Ecto neural progenitor cell (in vitro differentiated cells): ENCODE measurements at places on chromosomes 13 and 19.
A peak's percentile ranks its signal among the peaks of the same experiment; 100 is the strongest.

DNA sequence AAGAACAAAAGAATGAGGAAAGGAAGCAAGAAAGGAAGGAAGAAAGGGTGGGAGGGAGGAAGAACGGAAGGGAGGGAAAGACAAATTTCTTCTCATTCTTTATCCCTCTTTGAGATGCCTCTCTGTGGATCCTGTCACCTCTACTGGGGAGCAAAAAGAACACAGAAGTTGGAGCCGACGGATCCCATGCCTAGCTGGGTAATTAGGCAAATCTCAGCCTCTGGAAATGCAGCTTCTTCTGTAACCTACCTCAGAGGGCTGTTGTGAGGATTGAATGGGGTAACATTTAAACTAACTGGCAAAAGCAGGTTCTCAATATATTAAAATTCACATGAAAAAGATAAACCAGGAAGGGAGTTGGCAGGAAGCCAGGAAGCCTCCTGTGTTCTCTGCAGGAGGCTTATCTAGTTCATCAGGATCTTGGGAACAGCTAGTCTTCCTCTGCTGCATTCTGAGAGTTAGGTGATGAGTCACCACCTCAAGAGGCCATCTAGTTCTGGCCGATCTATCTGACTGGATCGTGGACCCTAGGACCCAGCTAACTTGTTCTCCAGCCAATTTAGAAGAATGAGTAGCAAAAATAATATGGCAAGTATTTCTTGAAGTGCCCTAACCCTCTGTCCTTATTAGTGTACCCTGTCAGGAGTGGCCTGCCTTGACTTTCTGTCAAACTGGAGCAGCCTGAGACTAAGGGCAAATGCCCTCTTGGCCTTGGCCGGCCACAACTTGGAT is 15.2 kb upstream of the CPB2 start:
- no peak for DNase-seq

DNA sequence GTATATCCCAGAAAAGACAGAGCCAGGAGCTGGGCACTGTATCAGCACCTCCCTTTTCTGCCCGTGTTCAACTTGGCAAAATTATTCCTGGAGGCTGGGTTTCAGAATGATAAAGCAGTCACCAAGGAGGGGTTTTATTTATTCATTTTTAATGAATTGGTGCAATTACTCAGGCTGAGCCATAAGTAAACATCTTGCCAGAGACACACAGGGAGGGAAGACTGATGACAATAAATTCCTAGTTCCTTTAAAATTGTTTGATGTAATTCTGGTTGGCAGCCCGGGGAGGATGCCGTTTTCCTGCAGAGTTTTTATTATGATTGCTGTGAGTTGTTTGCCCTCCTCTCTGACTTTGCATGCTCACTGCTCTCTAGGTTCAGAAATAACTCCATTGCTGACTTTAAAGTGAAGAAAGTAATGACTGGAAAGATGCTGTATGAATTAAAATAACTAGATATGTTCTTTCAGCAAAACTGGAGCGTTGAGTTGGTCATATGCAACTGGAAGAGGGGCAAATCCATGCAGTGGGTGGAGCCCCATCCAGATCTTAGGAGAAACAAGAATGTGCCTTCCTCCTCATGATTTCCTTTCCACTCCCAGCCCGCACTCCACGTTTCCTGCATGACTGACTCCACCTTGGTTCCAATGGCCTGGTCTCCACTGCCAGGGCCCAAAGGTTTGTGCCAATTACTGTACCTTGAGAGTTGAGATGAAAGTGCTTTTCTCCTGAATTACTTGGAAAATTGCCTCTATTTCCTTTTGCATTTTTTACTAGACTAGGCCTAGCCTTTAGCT is 182.1 kb downstream of the RFC3 start:
- no peak for DNase-seq

GRCh38 chr13:20998649-20999415 is 62.6 kb downstream of the LATS2 start:
- DNase-seq: no peak

DNA sequence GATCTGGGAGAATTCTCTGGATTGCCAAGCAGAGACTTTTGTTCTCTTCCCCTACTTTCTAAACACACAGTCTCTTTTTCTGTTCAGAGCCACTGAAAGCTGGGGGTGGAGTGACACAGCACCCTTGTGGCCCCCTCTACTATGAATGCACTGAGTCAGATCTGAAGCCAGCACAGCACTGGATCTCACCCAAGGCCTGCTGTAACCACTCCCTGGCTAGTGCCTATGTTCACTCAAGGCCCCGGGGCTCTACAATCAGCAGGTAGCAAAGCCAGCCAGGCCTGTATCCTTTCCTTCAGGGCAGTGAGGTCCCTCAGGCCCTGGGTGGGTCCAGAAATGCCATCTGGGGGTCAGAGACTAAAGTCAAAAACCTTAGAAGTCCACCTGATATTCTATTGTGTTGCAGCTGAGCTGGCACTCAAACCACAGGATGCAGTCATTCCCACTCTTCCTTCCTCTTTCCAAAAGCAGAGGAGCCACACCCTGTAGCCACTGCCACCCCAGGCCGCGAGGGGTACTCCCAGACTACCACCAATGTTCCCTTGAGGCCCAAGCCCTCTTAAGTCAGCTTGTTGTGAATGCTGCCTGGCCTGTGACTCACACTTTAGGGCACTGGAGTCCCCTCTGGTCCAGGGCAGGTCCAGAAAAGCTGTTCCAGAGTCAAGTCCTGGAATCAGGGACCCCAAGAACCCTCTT is 110.1 kb upstream of the RXFP2 start:
- DNase-seq: no peak

- DNase-seq: no peak
These were observed 22.2 kb downstream of the EFNB2 start for GRCh38 chr13:106513025-106513983.

GRCh38 chr13:43301346-43301969 is 278.1 kb downstream of the DNAJC15 start:
- DNase-seq: no peak

DNA sequence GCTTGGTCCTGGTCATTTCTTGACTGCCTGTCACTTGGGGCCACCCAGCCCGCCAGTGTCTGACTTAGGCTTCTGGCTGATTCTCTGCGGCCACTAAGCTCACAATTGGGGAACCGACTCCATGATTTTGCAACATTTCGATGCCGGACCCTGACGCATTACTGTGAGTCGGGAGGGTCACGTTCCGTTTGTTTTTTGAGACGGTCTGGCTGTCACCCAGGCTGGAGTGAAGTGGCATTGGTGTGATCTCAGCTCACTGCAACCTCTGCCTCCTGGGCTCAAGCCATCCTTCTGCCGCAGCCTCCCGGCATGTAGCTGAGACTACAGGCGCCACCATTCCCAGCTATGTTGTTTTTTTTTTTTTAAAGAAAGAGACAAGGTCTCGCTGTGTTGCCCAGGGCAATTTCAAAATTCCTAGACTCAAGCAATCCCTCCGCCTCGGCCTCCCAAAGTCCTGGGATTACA is 3.2 kb upstream of the ADAT3 start:
- DNase-seq: no peak

- no peak for DNase-seq
These were observed 90.8 kb upstream of the SLC10A2 start for GRCh38 chr13:103157016-103157415.

DNA sequence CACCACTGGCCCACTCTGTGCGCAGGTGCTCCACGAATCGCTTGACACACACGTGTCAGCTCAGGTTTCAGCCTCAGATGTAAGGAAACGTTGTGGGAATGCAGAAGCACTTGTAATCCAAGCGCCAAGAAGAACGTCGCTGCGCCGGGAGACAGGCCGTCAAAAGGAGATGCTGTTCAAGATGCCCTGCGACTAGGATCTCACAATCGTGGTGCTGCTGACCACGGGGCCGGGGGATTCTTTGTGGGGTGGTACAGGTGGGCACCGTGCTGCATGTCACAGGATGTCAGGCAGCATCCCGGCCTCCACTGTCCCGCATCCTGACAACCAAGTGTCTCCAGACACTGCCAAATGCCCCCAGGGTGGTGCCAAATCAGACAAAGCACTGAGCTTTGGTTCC is 16.9 kb upstream of the SIGLEC11 start:
- DNase-seq: no peak

GRCh38 chr19:12856653-12857052 is 18.3 kb downstream of the MAST1 start:
- DNase-seq: no peak

GRCh38 chr19:33688171-33688992 is 66.6 kb downstream of the CHST8 start:
- peak; percentile 37 for DNase-seq

DNA sequence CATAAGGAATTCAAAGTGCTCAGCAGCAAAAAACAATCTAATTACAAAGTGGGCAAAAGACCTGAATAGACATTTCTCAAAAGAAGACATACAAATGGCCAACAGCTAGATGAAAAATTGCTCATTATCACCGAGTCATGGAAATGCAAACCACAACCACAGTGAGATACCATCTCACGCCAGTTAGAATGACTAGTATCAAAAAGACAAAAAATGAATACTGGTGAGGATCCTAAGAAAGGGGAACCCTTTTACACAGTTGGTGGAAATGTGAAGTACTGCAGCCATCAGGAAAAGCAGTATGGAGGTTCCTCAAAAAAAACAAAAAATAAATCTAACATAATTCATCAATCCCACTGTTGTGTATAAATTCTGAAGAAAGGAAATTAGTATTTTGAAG is 1206.1 kb downstream of the EFNB2 start:
- no peak for DNase-seq

GRCh38 chr13:108026680-108027410 is 188.5 kb downstream of the LIG4 start:
- DNase-seq: no peak

DNA sequence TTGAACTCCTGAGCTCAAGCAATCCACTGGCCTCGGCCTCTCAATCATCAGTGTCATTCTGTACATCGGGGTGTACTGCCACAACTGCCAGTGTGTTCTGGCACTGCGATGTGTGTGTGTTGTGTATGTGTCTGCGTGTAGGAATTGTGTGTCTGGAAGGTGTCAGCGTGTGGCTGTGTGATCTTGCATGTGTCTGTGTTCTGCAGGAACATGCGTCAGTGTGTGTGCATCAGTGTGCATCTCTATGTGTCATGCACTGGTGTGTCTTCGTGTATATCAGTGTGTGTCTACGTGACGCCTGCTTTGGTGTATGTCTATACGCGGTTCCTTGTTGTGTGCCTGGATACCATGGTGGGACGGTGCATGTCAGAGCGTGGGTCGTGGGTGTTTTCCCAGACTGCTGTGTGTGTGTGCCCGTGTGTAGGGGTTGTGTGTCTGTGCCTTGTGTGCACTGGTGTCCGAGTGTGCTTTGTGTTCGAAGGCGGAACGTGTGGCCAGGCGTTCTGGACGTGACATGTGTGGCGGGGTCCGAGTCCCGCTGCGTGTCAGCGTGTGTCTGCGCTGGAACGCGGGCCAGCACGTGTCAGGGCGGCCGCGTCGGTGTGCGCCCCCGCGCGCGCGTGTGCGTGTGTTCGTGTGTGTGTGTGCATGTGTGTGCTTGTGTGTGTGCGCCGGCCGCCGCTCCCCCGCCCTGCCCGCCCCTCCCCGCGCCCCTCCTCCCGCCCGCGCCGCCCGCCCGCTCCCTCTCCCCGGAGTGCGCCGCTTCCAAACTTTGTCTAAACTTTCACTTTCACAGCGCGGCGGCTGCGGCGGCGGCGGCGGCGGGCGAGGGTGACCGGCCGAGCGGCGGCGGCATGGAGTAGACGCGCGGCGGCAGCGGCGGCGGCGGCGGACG is at the start of gene NFIX:
Gene NFIX (plus strand): TSS at position 775 of the 895 bp plus-strand sequence. CDS start 363 bp downstream, outside the sequence.
- DNase-seq: peak; percentile 74

GRCh38 chr13:25493931-25494640 is 122.3 kb downstream of the ATP8A2 start:
- DNase-seq: no peak

DNA sequence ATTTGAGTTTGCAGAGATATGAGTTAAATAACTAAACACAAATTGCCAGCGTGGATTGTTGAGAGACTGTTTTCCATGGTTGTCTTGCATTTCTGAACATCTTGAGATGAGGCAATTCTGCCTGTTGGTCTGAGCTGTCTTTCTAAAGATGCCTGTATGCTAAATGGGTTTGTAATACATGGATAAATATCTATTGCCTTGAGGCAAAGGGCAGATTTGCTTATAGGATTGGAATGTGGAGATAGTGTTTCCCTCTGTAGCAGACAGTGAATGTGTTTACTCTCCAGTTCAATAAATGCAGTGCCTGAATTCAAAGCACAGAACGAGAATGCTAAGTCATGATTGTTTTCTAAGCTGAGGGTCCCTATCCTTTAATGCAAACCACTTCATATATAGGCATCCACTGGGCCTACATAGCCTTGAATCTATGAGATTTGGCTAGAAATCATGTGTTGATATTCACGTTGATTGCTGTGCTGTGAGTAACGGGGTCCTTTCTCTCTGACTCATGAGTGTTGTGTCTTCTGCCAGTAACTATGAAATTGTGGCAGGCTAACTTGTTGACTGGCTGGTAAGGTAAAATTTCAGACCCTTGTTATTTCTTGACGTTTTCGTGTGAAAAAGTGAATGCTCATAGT is 2554.8 kb downstream of the PCDH9 start:
- no peak for DNase-seq

- DNase-seq: no peak
These were observed 106.0 kb upstream of the CSNK1A1L start for GRCh38 chr13:37211487-37211886.

GRCh38 chr19:14686411-14686810 is 3.4 kb upstream of the ZNF333 start:
- DNase-seq: no peak

- no peak for DNase-seq
These were observed 110.4 kb downstream of the CRYL1 start for GRCh38 chr13:20415306-20415679.

DNA sequence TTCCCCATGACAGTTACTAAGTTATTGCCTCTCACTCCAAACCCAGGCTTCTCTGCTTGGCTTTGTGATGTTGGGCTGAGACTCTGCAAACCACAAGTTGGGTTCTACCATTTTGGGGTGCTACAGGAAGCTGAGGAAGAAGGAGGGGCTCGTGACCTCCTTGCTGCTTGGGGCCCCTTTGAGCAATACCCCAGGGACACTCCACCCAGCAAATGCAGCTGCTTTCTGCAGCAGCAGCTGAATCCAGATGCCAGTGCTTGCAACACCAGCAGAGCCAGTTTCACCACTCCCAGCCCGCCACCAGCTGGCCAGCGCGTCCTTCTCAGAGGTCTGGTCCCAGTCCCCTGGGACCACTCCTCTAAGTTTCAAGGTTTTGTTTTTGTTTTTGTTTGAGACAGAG is 22.0 kb upstream of the UBAC2 start:
- DNase-seq: no peak
